ENCODE measurements at places on chromosomes 13 and 19. TPM values are rescaled to one million over a fixed set of nuclear protein-coding genes. Genes with fewer than 3 reads are reported as not detected.

The RELB gene
- total RNA-seq: 8.2 TPM

The PCDH20 gene
- total RNA-seq: 5.2 TPM

The CD22 gene
- total RNA-seq: not detected

The SELENOV gene
- total RNA-seq: 2.9 TPM

The TEX26 gene
- total RNA-seq: not detected

GRCh38 chr13:109213714-109214113 is 572.7 kb downstream of the IRS2 start:
- no peak overlapping the region for H3K4me3 ChIP-seq
- H3K36me3 ChIP-seq: no peaks in the 10 kb centered on the region
- H3K27ac ChIP-seq: no peak overlapping the region
- DNase-seq: no peak
- no peaks in the 10 kb centered on the region for H3K4me1 ChIP-seq
- H3K27me3 ChIP-seq: peaks cover 4% of the 10 kb centered on the region

GRCh38 chr13:22102271-22102670 is 431.4 kb downstream of the FGF9 start:
- H3K4me1 ChIP-seq: peaks cover 8% of the 10 kb centered on the region
- no peak overlapping the region for H3K4me3 ChIP-seq
- H3K27ac ChIP-seq: no peak overlapping the region

DNA sequence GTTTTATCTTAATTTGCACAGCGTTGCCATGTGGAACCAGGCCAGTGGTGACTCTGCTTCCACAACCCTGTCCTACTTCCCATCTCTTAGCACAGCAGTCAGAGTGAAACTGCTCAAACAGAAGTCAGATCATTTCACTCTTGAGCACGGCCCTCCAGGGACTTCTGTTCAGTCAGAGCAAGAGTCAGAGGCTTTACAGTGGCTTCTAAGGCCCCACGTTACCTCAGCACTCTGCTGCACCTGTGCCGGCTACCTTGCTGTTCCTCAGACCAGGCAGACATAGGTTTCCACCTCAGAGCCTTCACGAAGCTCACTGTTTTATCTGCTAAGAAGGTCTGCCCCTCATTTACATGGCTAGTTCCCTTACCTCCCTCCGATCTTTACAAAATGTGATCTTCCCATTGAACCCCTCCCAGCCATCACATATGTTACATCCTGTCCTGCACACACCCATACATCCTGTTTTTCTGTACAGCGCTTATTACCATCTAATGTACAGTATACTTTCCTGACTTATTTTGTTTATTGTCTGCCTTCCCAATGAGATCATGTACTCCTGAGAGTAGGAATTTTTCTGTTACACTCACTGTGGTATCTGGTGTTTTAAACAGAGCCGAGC is 41.6 kb downstream of the TM9SF2 start:
- DNase-seq: no peak
- H3K36me3 ChIP-seq: peaks cover 11% of the 10 kb centered on the region
- peaks cover 7% of the 10 kb centered on the region for H3K4me1 ChIP-seq

- no peak overlapping the region for H3K27ac ChIP-seq
- H3K4me1 ChIP-seq: no peaks in the 10 kb centered on the region
These were observed 9.9 kb downstream of the CEACAM4 start for GRCh38 chr19:41616792-41617621.

GRCh38 chr13:43569658-43570057 is 217.1 kb downstream of the ENOX1 start:
- no peaks in the 10 kb centered on the region for H3K27me3 ChIP-seq
- H3K4me3 ChIP-seq: no peak overlapping the region
- no peaks in the 10 kb centered on the region for H3K36me3 ChIP-seq
- H3K27ac ChIP-seq: no peak overlapping the region
- DNase-seq: no peak

- no peaks in the 10 kb centered on the region for H3K36me3 ChIP-seq
- H3K27me3 ChIP-seq: no peaks in the 10 kb centered on the region
- H3K4me1 ChIP-seq: no peaks in the 10 kb centered on the region
- H3K27ac ChIP-seq: no peak overlapping the region
- H3K4me3 ChIP-seq: no peak overlapping the region
- no peak for DNase-seq
These were observed 26.6 kb downstream of the CD70 start for GRCh38 chr19:6564393-6564792.

GRCh38 chr13:45258334-45258675 is 57.5 kb upstream of the KCTD4 start:
- peaks cover 4% of the 10 kb centered on the region for H3K36me3 ChIP-seq
- DNase-seq: no peak
- no peak overlapping the region for H3K27ac ChIP-seq

DNA sequence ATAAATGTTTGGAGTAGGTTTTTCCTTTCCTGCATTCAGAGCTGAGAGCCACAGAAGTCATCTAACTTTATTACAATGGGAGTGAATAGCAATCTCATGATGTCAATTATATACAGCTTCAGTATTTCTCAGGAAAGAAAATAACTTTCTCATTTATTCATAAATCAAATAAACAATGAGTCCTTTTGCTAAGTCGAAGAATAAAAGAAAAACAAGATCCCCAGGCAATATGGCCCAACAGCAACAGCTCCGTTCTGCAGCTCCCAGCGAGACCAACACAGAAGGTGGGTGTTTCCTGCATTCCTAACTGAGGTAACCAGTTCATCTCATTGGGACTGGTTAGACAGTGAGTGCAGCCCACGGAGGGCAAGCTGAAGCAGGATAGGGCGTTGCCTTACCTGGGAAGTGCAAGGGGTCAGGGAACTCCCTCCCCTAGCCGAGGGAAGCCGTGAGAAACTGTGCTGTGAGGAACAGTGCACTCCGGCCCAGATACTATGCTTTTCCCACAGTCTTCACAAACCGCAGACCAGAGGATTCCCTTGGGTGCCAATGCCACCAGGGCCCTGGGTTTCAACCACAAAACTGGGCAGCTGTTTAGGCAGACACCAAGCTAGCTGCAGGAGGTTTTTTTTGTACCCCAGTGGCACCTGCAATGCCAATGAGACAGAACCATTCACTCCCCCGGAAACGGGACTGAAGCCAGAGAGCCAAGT is 128.2 kb downstream of the SLITRK1 start:
- H3K36me3 ChIP-seq: no peaks in the 10 kb centered on the region
- H3K27me3 ChIP-seq: no peaks in the 10 kb centered on the region
- H3K27ac ChIP-seq: no peak overlapping the region
- no peaks in the 10 kb centered on the region for H3K4me1 ChIP-seq
- no peak for DNase-seq

GRCh38 chr13:19680751-19681150 is 47.3 kb downstream of the MPHOSPH8 start:
- peaks cover 6% of the 10 kb centered on the region for H3K36me3 ChIP-seq
- H3K4me3 ChIP-seq: no peak overlapping the region
- H3K27me3 ChIP-seq: peaks cover 1% of the 10 kb centered on the region
- DNase-seq: no peak
